ENCODE measurements at places on chromosomes 6 and 20. TPM values are rescaled to one million over a fixed set of nuclear protein-coding genes. Genes with fewer than 3 reads are reported as not detected.

CTCFL gene
- total RNA-seq, result not detected

TINAG gene
- 0.41 TPM for total RNA-seq

GSTA1 gene
- not detected for total RNA-seq

FAM162B gene
- 1.2 TPM for total RNA-seq

PMEPA1 gene
- total RNA-seq, result 6.1 TPM

PNPLA1 gene
- total RNA-seq, result not detected

CDSN gene
- total RNA-seq, result not detected

PRPH2 gene
- 6.1 TPM for total RNA-seq

RIPOR3 gene
- total RNA-seq, result 0.41 TPM

CABLES2 gene
- total RNA-seq, result 2.9 TPM

KATNA1 gene
- 23.6 TPM for total RNA-seq

UNC5CL gene
- under 0.01 TPM for total RNA-seq

TAGAP gene
- 0.82 TPM for total RNA-seq

COL9A1 gene
- total RNA-seq, result 3.3 TPM

SNAI1 gene
- total RNA-seq, result not detected

COL19A1 gene
- total RNA-seq, result 3.7 TPM

Measured in frontal cortex (tissue), 4 donors.